ENCODE measurements at places on chromosomes 3 and 15.

GRCh38 chr3:5188419-5189221 is 1.1 kb downstream of the EDEM1 start:
- peak; percentile 32 for DNase-seq

- DNase-seq = no peak
Measured at GRCh38 chr3:78867409-78868372, 900.1 kb downstream of the ROBO1 start.

DNA sequence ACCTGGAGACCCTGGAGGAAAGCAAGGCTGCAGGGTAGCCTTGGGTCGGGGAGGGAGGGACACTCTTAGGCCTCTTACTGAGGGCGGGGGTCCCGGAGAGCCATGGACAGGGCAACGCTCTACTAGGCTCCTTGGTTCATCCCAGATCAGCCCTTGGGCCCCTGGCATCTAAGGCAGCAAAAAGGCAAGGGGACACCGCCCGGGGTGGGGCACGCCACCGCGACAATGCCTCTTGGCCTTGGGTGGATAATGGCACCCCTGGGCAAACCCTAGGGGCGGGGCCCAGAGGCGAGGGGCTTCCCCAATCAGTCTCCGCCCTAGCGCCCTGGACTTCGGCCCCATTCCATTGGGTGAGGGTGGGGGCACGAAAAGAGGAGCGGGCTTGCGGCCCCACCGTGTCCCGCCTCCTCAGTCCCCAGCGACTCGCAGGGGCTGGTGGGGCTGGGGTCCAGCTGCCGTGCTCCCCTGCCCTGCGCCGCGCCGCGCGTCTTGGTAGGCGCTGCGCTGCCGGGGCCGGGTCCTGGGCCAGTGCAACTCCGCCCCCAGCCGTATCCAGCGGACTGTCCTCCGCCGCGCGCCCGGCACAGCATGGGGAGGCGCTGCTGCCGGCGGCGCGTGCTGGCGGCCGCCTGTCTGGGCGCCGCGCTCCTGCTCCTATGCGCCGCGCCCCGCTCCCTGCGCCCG is at the start of gene CHST13:
Gene CHST13 (plus strand): TSS at position 411 of the 684 bp plus-strand sequence. CDS start 178 bp downstream, at position 589.
- peak; percentile 71 for DNase-seq

- DNase-seq = no peak
Measured at GRCh38 chr3:142530296-142530695, 48.2 kb downstream of the ATR start.

DNA sequence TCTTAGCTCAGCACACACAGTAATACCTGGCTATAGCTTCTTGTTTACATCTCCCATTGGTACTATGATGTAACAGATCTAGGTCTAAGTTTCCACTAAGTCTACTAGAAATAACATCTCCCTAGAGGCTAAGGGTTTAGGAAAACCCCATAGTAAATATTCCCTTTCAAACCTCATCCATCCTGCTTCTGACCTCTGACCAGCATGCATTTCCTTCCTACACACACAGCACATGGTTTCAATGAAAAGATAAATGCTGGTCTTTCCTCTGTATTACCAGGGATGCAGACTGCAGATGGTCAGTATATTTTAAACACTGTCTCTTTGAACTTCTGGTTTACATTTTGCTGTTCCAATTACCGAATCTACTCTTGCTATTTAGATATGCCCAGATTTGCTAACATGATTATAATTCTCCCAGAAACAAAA is 96.6 kb downstream of the EFL1 start:
- no peak for DNase-seq

GRCh38 chr3:48367201-48367600 is 4.8 kb upstream of the FBXW12 start:
- no peak for DNase-seq

GRCh38 chr3:196842567-196843434 is 24.9 kb upstream of the SENP5 start:
- no peak for DNase-seq

- no peak for DNase-seq
Measured at GRCh38 chr15:27042230-27042629, 71.2 kb downstream of the GABRG3 start.

- DNase-seq = no peak
Measured at GRCh38 chr3:15256861-15257341, 50.9 kb downstream of the CAPN7 start.

- DNase-seq = peak; percentile 20
Measured at GRCh38 chr3:59326246-59327024, 276.6 kb upstream of the CFAP20DC start.

DNA sequence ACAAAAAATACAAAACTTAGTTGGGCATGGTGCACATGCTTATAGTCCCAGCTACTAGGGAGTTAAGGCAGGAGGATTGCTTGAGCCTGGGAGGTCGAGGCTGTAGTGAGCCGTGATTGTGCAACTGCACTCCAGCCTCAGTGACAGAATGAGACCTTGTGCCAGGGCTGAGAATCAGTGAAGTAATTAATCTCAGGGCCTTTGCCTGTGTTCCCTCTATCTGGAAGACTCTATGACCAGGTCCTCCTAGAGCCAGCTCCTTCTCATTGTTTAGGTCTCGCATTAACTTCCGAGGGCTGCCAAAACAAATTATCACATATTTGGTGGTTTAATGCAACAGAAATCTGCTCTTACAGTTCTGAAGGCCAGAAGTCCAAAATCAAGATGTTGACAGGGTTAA is 41.4 kb upstream of the FLNB start:
- DNase-seq = no peak

- DNase-seq = peak; percentile 24
Measured at GRCh38 chr3:21750831-21751391, at the start of gene ZNF385D. Gene ZNF385D, minus strand, starts transcription at chr3:21751210. Its CDS starts 294 bp downstream, at chr3:21750916.

DNA sequence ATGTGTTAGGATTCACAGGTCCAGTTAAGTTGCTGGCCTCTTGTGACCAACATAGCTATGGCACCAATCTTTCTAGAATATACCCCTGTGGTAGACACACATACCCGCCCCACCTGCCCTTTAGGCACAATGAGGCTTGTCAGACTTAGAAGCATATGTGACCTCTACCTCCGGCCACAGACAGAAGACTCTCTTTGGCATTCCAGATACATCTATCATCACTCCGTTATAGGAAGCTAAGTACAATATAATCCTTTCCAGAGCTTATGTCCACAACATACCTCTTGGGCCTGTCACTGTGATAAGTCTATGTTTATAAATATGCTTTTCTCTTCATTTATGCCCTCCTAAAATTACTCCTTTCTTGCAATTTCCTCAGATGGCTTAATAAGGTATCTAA is 39.8 kb downstream of the CD47 start:
- DNase-seq = no peak

DNA sequence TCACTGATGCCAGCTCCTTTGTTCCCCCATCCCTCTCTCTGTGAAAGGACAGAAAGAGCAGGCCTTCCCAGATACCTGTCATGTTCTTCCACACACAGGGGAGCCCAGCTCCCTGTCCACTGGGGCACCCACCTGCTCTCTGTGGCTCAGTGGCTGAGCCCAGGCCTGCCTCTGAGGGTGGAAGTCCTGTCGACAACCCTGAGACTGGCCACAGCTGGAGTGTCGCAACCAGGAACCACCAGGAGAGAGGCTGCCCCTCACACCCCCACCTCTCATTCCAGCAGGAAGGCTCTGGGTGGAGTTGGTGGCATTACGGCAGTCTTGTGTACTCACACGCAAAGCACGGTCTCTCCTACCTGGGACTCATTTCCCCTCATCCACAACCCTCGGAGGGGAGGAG is 66.3 kb downstream of the MEGF11 start:
- no peak for DNase-seq

GRCh38 chr15:51622604-51623370 is at the start of gene DMXL2:
Gene DMXL2, minus strand, starts transcription at chr15:51622771. Its CDS starts 226 bp downstream, at chr15:51622545.
- peak; percentile 80 for DNase-seq

DNA sequence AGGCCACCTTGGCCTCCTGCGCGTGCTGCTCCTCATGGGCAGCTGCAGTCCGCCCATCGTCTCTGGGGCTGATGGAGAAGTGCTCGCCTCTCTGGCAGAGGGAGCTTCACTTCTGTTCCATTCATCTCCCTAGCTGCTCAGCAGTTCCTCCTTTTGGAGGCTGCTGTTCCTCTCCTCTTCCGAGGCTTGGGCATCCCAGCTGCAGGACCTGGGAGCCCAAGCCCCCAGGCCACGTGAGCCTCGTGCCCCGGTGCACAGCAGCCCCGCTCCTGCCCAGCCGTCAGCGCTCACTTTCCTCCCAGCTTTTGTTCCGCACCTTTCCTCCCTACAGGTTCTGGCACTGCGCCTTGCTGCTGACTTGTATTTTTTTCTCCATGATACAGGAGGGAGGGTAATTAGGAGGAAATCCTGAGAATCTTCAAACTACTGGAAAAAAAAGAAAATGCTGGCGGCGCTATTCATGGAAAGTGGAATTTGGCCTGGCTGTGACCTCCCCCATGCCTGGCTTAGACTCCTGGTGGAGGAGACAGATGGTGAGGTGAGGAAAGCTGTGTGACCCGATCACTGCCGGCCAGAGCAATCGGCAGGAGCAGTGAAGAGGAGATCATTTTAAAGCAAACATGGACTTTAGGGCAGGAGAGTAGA is 210.1 kb downstream of the CHST2 start:
- no peak for DNase-seq

GRCh38 chr3:189395825-189396224 is 224.1 kb downstream of the TPRG1 start:
- no peak for DNase-seq

GRCh38 chr3:81451611-81452010 is 309.8 kb downstream of the GBE1 start:
- DNase-seq = no peak

- DNase-seq = no peak
Measured at GRCh38 chr3:194928831-194929577, 243.3 kb downstream of the FAM43A start.

DNA sequence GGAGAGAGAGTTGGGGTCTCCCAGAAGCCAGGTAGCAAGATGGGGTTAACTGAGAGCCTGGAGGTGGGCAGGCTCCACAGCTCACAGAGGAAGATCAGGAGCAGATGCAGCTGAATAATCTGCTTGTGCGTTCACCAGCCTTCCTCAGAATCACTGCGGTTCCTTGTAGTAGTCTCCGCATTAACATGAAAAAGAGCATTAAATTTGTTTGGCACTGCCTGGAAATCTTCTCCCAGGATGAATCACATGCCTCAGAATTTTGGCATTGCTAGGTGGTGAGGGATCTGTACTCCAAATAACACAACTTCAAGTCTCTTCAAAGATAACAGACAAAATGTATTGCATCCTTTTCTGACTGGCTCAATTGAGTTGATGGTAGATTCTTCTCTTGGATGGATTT is 700.6 kb upstream of the ARRDC4 start:
- DNase-seq = no peak

DNA sequence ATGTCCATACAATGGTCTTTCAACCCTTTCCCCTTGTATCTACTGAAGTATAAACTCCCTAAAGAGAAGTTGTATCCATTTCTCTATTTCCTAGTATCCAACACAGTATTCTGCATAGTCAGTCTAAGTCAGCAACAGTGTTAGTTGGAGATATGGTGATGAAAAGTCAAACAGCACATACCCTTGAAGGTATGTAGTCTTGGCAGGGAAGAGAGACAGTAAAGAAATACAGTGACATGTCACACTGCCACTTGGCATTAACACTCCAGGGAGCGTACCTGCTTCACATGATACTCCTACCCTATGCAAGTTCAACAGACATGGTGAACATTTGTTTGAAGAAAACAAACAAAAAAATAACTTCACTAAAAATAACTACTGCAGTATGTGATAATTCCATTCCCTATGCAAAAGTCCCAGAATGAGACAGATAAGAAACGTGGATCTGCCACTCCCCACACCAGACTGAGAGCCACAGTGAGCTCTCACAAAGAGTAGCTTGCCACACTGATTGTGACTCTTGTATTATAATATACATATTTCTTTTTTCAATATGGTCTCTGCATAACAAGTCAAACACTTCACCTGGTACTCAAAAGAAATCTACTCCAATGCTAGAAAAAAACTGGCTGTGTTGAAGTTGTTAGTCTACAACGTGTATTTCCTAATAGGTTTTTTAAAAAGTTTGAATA is 5.9 kb downstream of the PDCD10 start:
- no peak for DNase-seq

GRCh38 chr3:99764377-99764776 is 53.3 kb upstream of the CMSS1 start:
- no peak for DNase-seq

- DNase-seq = no peak
Measured at GRCh38 chr15:64755427-64755940, 19.9 kb downstream of the RBPMS2 start.

- no peak for DNase-seq
Measured at GRCh38 chr3:57160765-57161538, 4.2 kb downstream of the IL17RD start.

DNA sequence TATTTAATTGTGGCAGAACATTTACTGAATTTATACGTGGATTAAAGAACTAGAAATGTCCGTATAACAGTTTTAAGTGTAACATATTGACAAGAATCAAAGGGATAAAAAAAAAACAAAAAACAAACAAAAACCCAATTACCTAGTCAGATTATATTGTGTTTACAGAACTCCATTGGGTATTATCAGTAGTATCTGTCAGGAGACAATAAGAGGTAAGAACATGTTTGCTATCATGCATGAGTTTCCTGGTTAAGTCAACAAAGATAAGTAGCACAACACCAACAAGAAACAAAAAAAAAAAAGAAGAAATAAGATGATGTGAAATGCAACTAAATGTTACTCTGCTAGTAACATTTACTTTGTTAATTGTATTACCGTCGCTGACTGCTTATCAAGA is 570.6 kb downstream of the ZBBX start:
- no peak for DNase-seq

DNA sequence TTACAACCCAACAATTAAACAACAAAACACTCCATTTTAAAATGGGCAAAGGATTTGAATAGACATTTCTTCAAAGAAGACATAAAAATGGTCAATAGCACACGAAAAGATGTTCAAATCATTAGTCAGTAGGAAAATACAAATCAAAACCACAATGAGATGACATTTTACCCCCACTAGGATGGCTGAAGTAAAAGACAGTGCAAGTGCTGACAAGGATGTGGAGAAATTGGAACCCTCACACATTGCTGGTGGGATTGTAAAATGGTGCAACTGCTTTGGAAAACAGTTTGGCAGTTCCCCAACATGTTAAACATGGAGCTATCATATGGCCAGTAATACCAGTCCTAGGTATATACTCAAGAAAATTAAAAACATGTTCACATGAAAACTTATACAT is 11.6 kb downstream of the GALNT15 start:
- DNase-seq = no peak

- no peak for DNase-seq
Measured at GRCh38 chr15:78628227-78628626, 7.4 kb upstream of the CHRNA3 start.

DNA sequence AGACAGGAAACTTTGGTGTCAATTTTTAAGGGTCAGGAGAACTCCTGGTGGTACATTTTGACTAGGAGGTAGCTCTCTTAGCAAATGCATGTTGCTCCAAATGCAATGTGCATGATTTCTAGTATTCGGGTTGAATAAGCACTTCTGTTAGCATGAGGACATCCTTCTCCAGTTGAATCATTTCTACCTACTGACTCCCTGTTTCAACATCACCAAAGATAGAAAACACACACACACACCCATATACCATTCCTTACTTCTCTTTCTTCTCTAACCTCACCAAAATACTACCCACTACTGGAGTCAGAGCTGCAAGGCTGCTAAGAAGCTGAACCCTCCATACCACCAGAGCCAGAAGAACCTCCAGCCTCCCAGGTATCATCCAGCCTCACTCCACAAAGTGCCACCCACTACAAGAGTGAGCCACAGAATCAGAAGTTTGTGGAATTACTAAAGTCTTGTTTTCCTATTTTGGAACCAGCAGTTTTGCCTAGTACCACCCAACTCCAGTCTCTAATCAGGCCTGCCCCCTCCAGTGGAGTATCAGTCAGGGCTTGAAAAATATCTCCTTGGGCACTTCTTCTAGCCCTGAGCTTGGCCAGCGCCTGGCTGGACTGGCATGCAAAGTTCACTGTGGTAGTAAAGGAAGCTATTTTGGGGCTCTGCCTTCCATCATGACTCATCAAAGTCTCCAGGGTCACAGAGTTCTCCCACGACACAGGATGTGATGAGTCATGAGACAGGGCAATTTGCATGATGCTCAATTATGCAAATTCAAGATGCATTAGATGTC is 110.3 kb downstream of the CYP19A1 start:
- DNase-seq = no peak
